Aorta (tissue), 5 donors: ENCODE measurements at places on chromosomes 16 and 17. TPM values are rescaled to one million over a fixed set of nuclear protein-coding genes. Genes with fewer than 3 reads are reported as not detected.

The FBXW10B gene
- polyA plus RNA-seq: 1.3 TPM

The HYDIN gene
- polyA plus RNA-seq: not detected

The PRSS22 gene
- 1.5 TPM for polyA plus RNA-seq

The MYH2 gene
- 0.05 TPM for polyA plus RNA-seq

The IST1 gene
- 52.5 TPM for polyA plus RNA-seq

The KIF2B gene
- not detected for polyA plus RNA-seq

The PRR14 gene
- 28.2 TPM for polyA plus RNA-seq

The DHRS7C gene
- polyA plus RNA-seq: not detected

The PFAS gene
- 8.3 TPM for polyA plus RNA-seq

The PPP1R27 gene
- polyA plus RNA-seq: 0.41 TPM

The GDPD1 gene
- polyA plus RNA-seq: not detected

The SLC35G6 gene
- polyA plus RNA-seq: not detected

The SLC38A8 gene
- not detected for polyA plus RNA-seq

The CTRB1 gene
- polyA plus RNA-seq: 5.7 TPM

The SRSF2 gene
- polyA plus RNA-seq: 64.4 TPM

The CX3CL1 gene
- 62.5 TPM for polyA plus RNA-seq

The P2RX5 gene
- 0.61 TPM for polyA plus RNA-seq

The CBFA2T3 gene
- polyA plus RNA-seq: 1.0 TPM

The CIITA gene
- polyA plus RNA-seq: 2.0 TPM

The TBC1D3E gene
- not detected for polyA plus RNA-seq

The MYH13 gene
- not detected for polyA plus RNA-seq

The KCNAB3 gene
- 1.2 TPM for polyA plus RNA-seq

The SLC39A11 gene
- polyA plus RNA-seq: 9.3 TPM

The GUCY2D gene
- not detected for polyA plus RNA-seq

The ITGAD gene
- 0.63 TPM for polyA plus RNA-seq

The LLGL2 gene
- 14.4 TPM for polyA plus RNA-seq

The SLC16A6 gene
- polyA plus RNA-seq: not detected

The CAMKK1 gene
- polyA plus RNA-seq: 4.2 TPM

The CYGB gene
- 2.1 TPM for polyA plus RNA-seq

The LMF1 gene
- polyA plus RNA-seq: 8.8 TPM

The RAP1GAP2 gene
- polyA plus RNA-seq: 2.0 TPM

The BCL6B gene
- polyA plus RNA-seq: 0.63 TPM

The LITAFD gene
- not detected for polyA plus RNA-seq

The TSR3 gene
- polyA plus RNA-seq: 88.0 TPM

The SYCE1L gene
- 9.6 TPM for polyA plus RNA-seq
